ENCODE measurements at places on chromosomes 13 and 19. TPM values are rescaled to one million over a fixed set of nuclear protein-coding genes. Genes with fewer than 3 reads are reported as not detected.

The LHB gene
- 1.1 TPM for total RNA-seq

The ZFP36 gene
- total RNA-seq: 252 TPM

The KCNN1 gene
- total RNA-seq: not detected

The VAV1 gene
- 104 TPM for total RNA-seq

The FBXL12 gene
- 41.6 TPM for total RNA-seq

The ZNF382 gene
- 24.8 TPM for total RNA-seq

The PRR22 gene
- total RNA-seq: 5.4 TPM

The CIC gene
- total RNA-seq: 119 TPM

Measured in B cell (primary cell).